ENCODE measurements at places on chromosomes 5 and 9.

DNA sequence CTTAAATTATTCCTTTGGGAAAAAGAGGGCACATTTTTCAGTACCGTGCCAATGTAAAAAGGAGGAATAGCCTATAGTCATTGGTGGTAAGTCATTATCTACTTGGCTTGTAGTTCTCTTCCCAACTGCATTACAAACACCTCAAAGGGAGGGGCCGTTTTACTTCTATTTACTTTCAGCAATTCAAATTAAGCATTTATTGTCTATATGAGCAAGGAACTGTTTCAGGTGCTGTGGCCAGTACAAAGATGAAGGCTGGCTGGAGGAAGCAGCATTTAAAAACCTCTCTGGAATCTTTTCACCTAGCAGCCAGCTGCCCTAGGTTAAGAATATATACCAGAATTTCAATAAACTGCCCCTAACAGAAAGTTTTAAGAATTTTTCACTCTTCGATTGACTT lies 48.9 kb downstream of the SEMA6A start:
- DNase-seq: no peak

- DNase-seq: no peak
Observed at GRCh38 chr5:55021821-55022220, 2.2 kb upstream of the GZMK start.

DNA sequence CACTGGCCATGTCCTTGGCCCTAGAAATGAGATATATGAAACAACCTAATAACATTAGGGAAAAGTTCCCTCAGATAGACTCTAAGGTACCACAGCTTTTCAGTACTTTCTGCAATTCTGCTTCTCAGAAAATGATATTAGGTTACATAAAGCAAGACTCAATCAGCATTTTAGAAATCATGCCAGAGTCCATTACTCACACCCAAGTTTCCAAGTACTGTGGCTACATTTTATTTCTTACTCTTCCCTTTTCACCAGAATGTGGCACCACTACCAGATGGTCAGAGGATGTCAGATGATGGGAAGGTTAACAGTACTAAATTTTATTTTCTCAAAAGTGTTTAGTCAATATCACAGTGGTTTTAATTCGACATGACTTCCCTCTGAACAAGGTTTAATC lies 217.2 kb downstream of the MLLT3 start:
- no peak for DNase-seq

DNA sequence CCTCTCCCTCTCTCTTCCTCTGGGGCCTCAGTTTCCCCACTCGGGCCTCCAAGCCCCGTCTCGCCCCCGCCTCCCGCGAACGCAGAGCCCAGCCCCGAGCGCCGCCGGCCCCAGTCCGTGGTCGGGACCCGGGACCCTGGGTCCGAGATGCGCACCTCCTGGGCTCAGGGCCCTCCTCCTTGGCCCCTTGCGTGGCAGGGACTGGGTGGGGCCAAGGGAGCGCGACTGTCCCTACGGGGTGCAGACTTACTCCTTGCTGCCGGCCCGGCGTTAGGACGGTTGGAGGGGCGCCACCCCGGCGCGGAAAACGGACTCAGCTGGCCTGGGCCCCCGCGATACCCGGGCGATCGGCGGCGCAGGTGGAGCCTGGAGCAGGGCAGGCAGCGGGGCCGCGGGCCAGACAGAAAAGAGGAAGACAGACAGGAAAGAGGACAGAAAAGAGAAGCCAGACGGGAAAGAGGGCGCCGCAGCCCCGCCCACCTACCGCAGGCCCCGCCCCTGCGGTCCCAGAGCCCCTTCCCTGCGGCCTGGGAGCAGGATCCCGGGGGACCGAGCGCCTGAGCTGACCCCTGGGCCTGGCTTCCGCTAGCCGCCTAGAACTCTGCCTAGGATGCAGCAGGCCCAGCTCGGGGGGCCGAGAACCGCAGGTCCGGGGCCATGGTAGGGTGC lies at the start of gene GBGT1:
Gene GBGT1 (minus strand): TSS at position 411 of the 669 bp plus-strand sequence. CDS start 1,502 bp downstream, outside the sequence.
- peak; percentile 77 for DNase-seq

- no peak for DNase-seq
Observed at GRCh38 chr9:77648234-77649108, at the start of gene GNA14. Gene GNA14, minus strand, starts transcription at chr9:77648322. Its CDS starts 529 bp downstream, at chr9:77647793.

- no peak for DNase-seq
Observed at GRCh38 chr9:14094491-14094890, 219.4 kb downstream of the NFIB start.

- no peak for DNase-seq
Observed at GRCh38 chr5:179321206-179321987, 23.9 kb downstream of the ADAMTS2 start.

- DNase-seq: no peak
Observed at GRCh38 chr5:157680239-157680638, 8.9 kb downstream of the C5orf52 start.

- DNase-seq: no peak
Observed at GRCh38 chr5:2011481-2012411, 129.0 kb upstream of the IRX4 start.

DNA sequence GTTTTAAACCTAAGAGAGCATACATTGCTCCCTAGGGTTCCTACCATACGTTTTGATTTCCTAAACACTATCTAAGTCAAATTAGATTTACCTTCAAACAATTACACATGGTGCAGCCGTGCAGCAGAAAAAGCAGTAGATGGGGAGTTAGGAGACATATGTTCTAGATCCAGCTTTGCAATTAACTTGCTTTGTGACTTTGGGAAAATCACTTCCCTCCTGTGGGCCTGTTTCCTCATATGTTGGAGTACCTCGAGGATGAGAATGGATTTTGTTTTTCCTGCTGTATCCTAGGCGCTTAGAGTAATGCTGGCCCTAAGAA lies 711 bp downstream of the MRPL50 start:
- no peak for DNase-seq

DNA sequence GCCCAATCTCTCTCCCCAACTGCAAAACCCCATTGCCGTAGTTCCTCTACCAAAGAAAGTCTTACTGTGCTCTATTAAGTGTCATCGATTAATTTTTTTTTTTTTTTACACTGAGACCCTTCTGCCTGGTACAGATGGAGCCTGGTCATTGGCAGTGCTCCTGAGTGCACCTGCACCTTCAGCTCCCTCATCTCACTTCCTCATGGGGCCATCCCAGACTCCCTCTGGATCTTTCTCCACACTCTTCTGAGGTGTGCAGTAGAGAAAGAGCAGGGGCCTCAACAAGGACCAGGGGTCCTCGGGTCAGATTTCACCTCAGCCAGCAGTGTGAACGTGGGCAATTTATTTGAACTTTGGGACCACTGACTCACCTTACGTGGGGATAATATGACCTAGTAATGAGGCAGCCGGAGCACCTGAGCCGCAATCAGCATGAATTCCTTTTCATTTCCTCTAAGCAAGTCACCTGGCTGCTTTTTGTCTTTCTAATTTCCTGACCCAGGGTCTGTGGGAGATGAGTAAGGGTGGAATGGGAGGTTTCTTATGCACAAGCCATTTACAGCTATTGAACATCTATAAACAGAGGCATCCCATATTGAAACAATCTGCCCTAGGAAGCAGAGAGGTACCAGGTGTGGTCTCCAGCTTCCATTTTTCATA lies 22.3 kb upstream of the GABRP start:
- DNase-seq: no peak

- no peak for DNase-seq
Observed at GRCh38 chr9:137244486-137245449, 3.7 kb downstream of the TUBB4B start.

DNA sequence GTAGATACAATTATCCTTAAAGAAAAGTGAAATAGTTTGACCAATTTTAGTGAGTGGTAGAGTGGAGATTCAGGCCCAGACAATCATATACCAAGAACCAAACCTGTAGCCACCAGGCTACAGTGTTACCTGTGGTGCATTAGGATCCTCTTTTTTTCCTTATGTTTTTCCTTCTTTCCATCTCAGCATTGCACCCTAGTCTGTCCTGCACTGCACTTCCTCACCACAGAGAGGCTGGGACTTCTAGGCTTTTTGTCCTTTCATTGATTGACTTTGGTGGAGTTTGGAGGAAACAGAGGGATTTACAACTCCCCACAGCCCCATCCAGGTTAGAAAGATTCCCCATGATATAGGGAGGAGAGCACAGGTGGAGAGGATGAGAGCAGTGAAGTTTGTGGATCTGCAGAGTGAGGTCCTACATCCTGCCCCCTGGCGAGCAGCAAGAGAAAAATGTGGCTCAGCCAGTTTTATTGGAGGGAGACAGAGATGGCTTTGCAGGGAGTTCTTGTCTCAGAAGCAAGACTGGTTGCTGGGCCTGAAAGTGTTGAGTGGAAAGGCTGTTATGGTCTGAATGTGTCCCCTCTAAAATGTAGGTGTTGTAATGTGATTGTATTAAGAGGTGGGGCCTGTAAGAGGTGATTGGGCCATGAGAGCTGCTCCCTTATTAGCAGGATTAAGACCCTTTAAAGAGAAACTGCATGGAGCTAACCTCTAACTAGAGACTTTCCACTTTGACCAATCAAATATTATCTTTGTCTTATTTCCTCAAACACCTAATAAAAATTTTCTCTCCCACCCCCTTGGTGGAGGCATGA lies 36.2 kb downstream of the KIF4B start:
- DNase-seq: no peak

DNA sequence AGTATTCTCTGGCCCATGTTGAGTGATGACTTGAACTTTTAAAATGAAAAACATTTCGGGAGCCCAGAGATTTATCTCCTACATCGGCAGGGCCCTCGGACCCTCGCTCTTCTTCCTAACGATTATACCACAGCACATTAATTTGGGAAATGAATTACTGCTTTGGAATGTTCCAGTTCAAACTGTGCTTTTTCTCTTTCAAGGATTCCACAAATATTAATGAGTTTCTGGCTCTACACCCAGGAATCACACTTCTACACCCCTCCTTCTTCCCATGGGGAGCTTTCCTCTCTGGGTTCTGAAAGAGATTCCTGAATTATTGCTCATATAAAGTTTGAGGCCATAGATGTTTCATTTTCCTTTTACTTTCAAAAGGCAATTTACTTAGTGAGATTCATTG lies 41.2 kb downstream of the NSG2 start:
- DNase-seq: no peak

DNA sequence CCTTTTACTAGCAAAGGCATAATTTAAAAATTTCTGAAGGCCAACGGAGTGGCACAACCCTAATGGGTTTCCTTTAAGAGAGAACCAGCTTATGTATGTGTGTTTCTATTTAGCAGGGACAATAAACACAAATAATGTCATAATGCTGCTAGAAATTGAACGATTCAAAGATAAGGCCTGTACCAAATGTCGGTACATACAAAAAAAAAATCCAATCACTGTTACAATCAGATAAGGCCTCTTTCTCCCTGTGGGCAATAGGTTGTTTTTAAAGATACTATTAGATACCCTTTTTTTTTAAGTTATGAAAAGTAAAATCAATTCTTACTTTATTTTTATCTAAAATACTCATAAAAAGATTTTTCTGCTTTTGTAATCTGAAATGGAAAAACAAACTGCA lies 821.0 kb downstream of the PRELID2 start:
- DNase-seq: peak; percentile 48

DNA sequence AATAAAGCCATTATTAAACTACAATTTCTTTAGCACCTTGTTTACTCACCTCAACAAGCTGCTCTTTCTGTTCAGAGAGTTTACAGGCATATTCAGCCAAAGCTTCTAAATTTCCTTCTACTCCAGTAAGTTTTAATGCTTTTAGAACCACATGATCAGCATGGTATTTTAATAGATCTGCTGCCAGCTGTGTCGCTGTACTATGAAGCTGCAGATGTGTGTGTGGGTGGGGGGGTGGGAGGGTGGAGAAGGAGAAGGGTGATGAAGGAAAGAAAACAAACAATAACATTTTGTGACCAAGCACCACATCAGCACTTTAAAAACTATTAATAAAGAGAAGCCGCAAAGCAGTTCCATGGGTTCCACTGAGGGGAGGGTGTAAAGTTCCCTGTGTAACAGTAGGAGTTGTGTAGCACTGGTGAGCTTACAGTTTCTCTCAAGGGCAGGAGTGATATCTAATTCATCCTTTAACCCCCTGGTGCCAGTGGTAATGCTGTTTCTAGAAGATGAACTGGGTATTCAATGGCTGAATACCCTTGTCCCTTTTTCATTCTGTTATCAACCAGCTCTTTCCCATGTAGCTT lies 38.5 kb downstream of the ABITRAM start:
- no peak for DNase-seq

DNA sequence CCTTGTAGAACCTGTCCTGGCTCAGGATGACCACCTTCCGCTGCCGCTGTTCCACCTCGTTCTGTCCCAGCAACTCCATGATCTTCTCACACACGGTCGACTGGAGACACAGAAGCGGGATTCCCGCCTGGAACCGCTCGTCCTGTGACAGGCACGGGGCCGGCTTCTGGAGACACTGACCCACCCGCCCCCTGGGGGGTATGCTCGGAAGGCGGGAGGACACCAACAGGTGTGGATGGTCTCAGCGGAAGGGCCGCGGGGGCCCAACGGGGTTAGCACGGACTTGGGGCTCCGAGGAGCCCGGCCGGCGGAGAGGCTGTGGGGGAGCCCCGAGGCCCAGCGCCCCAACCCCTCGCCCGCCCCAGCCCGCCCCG lies 530 bp downstream of the UCK1 start:
- DNase-seq: peak; percentile 44

DNA sequence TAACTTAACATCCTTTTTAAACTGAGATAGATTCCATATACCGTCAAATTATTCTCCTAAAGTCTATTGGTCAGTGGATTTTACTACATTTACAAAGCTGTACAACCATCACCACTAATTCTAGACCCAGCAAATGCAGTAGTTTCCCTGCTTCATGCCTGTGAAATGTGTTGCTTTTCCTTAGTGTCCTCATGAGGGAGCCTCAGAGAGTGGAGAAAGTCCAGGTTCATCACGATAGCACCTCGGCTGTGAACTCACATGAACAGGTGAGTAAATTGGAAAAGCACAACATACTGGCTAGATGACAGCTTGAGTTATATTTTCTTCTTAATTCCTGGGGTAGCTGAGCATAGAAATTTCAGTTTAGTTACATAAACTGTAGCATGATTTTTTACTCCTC lies 653.7 kb downstream of the MTRR start:
- no peak for DNase-seq

DNA sequence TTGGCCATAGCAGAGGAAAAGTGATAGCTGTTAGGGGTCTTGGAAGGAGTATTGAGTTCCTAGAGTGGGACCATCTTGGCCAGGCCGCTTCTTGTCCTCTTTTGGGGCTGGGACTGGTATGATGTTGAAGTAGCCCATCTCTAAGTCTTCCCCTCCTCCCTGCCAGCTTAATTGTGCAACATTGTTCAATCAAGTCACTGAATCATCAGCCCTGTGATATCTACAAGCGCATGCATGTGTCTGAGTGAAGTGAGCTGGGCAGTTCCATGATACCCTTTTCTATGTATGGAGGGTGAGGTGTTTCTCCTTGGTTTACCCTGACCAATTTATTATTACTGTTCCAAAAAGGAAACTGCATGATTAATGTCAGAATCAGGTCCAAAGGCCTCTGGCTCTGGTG lies 112.2 kb downstream of the C9orf152 start:
- DNase-seq: no peak

GRCh38 chr9:121939643-121940042 lies 153.5 kb downstream of the TTLL11 start:
- no peak for DNase-seq

GRCh38 chr9:121824651-121825030 lies 173.2 kb downstream of the DAB2IP start:
- DNase-seq: no peak

Data from SK-N-DZ (cell line).